ENCODE measurements at places on chromosomes 4 and X.

DNA sequence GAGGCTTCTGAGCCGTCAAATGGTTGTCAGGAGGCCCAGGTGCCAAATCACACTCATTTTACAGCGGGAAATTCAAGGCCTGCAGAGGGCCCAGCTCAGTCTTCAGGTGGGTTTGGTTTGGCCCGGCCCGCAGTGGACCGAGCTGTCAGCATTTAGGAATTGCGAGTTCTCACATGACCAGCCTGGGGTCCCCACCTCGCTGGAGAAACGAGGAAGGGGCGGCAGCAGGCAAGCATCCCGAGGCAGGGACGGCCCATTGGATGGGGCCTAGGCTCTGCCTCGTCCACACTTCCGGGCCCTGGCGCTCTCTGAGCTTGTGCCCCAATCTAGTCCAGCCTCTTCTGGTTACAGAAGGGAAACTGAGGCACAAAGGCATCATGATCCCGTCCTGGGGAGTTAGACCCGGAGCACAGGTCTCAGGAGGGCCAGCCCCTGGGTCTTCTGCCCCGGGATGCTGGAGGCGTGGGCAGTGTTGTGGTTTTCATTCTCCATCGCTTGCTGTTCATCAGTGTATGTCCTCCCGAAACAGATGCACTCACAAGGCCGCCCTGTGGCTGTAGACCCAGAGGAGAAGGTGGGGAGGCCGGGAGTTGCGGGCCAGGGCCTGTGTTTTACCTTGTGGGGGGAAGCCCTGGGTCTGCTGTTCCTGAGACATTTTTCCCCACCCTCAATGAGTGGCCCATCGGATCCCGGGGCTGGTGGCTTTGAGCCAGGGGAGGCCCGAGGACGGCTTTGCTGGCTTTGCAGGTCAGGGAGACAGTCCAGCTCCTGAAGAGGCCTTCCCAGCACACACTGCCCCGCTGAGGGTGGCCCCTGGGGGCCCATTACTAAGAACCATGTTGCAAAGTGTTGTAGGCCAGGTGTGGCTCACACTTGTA is 8.9 kb downstream of the PSAPL1 start:
- no peak for DNase-seq

- DNase-seq = no peak
These were observed 340.0 kb downstream of the FBXW7 start for GRCh38 chr4:152195888-152196287.

DNA sequence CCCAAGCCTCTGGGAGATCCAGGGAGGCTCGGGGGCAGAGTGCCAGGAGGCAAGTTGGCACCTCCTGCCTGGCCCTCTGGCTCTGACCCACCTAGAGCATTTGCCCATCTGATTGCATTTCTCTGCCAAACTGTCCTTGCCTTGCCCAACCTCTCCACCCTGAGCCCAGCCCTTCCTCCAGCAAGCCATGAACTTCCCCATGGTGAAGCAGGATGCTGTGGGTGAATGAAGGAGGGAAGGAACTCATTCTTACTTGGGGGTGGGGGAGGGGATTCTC is 9.3 kb upstream of the CNGA2 start:
- DNase-seq = no peak

DNA sequence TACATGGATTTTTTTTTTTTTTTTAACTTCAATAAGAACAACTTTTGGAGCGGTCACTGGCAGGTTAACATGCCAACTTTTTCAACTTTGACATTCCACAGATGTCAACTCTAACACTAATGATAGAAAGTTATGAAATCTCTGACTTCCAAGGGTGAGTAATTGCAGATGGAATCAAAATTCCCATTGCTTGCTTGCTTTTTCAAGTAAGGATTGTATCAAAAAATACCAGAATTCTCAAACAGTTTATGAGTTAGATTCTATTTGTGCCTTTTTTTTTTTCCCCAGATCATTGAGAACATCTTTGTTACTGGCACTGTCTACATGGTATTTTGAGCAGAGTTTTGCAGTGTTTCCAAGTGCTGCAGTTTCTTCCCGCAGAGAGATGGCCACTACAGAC is 50.3 kb upstream of the OTUD4 start:
- DNase-seq = no peak

DNA sequence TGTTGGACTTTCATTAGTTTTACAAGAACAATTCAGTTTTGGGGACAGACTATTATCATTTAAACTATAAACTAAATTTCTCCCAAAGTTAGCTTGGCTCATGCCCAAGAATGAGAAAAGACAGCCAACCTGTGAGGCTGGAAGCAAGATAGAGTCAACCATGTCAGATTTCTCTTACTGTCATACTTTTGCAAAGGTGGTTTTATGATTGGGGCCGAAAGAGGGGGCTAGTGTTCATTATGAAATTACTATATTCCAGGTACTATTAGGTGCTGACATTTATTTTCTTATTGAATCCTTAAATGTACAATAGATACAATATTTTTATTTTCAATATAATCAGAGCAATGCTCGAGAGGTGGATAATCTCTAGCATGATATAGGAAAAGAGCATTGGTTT is 30.6 kb downstream of the HERC6 start:
- DNase-seq = no peak

- DNase-seq = no peak
These were observed 1.6 kb upstream of the EXOC1 start for GRCh38 chr4:55851885-55852284.

GRCh38 chr4:139763672-139764071 is 98.1 kb downstream of the MGST2 start:
- DNase-seq = no peak

DNA sequence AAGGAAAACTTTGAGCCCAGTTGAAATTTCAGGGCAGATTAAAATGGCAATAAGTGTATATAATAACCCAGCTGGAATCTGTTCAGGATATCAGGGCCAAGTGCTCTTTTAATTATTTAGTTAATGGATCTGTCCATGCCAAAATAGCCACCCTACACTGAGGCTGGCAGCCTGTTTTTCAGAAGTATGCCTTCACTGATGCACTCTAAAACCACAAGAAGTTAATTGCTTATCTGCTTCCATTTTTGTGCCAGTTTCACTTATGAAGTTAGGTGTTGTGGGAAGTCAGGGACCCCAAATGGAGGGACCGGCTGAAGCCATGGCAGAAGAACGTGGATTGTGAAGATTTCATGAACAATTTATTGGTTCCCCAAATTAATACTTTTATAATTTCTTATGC is 960.3 kb downstream of the C4orf33 start:
- no peak for DNase-seq

DNA sequence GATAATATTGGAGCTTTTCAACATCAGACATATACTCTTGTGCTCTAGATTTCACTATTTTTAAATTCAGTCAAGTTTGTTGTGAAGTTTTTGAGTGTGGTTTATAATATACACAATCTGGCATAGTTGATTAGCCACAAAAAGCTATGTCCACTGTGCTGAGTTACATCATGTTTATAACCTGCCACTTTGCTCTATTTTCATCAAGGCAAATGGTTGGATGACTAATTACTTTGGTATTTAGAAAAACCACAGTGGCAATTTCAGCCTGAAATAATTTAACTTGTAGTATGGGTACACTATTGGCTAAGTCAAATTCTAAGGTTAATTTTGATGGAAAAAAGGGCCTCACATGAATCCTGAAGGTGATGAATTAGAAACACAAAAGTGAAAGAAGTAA is 262.6 kb downstream of the C4orf33 start:
- no peak for DNase-seq

DNA sequence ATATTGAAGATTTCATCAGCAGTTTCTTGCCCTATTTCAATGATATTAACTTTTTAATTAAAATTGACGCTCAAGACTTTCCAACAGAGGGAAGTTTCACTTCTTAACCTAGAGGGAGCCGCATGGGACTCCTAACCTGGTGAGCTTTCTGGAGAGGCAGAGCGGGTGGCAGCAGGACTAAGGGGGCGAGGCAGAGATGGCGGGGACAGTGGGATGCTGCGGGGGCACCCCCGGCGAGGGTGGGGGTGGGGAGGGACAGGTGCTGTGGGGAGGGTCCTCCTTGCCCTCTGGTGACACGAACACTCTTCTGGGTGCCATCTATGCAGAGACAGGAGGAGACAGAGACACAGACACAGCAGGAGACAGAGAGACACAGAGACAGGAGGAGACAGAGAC is 104.4 kb downstream of the ADRA2C start:
- no peak for DNase-seq

DNA sequence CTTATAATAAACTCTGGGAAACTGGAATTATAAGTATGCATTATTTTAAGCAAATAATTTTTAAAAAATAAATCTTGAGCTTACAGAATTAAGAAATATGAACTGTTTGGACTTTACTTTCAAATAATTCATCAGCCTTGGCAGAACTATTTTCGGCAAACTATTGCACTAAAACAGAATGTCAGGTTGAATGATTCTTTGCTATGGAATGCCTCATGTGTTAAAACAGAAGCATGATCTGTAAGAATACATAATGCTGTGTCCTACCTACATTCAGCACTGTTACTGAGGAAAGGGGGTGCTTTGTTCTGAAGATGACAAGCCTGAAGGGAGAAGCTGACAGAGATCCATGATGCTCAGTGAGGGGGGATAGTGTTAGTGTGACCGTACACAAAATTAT is 55.6 kb upstream of the EXOC1L start:
- no peak for DNase-seq

GRCh38 chr4:165982934-165983333 is 109.9 kb downstream of the TLL1 start:
- no peak for DNase-seq

DNA sequence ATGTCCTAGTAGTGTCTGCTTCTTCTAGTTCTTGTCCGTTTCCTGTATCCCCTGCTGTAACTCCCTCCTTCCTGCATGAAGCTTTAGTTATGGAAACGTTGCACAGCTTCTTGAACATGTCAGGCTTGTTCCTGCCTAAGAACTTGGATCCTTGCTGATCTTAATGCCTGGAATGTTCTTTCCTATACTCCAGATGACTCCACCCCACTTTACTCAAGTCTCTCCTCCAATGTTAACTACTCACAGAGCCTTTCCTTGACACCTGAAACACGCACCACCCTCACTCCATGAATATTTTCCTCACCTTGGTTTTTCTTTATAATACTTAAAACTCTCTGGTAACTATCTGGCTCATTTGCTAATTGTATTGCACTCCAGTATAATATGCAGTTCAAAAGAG is 19.4 kb downstream of the MAGEC3 start:
- DNase-seq = no peak

- DNase-seq = no peak
These were observed 1365.2 kb downstream of the STIM2 start for GRCh38 chr4:28225689-28226353.

DNA sequence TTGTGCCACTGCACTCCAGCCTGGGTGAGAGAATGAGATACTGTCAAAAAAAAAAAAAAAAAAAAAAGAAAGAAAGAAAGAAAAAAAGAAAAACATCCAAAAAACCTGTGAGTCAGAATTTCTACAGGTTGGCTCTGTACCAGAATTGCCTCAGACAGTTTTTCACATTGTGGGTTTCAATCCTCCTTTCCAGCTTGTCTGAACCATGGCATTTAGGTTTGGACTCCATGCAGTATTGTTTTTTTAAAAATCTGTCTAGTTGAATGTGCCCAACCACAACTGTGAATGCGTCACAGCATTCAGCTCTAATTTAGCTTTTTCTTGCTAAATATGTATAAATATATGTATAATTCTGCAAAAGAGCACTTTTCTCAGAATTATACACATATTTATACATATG is 31.4 kb upstream of the ARSH start:
- no peak for DNase-seq

GRCh38 chr4:7006411-7006810 is 36.8 kb upstream of the TADA2B start:
- no peak for DNase-seq

GRCh38 chr4:120446051-120446567 is 379.5 kb upstream of the MAD2L1 start:
- DNase-seq = no peak

GRCh38 chr4:84669201-84669600 is 86.3 kb downstream of the CDS1 start:
- DNase-seq = no peak

- no peak for DNase-seq
These were observed 60.7 kb downstream of the HPGD start for GRCh38 chr4:174461466-174462106.

DNA sequence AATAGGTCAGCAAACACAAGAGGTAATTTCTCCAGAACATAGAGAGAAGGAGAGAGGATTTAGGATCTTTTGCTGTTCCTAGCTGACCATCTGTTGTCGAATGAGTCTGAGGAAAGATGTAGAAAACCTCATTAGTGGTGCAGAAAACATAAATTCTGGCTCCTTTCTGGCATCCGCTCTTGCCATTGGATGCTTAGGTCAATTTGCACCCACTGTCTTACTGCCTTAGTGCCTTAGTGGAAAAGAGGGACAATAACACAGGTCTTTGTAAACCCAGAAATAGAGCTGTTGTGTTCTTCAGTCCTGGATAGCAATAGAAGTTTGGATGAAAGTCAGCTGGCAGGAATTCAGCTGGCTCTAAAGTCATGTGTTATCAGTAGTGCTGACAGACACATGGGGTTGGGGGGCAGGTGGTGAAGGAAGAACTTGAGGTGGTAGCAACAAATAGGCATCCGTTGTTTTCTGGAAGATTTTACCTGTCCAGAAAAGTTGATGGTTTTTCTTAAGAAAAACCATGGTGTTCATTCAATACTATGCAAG is 78.2 kb downstream of the GLRA2 start:
- DNase-seq = peak; percentile 66

DNA sequence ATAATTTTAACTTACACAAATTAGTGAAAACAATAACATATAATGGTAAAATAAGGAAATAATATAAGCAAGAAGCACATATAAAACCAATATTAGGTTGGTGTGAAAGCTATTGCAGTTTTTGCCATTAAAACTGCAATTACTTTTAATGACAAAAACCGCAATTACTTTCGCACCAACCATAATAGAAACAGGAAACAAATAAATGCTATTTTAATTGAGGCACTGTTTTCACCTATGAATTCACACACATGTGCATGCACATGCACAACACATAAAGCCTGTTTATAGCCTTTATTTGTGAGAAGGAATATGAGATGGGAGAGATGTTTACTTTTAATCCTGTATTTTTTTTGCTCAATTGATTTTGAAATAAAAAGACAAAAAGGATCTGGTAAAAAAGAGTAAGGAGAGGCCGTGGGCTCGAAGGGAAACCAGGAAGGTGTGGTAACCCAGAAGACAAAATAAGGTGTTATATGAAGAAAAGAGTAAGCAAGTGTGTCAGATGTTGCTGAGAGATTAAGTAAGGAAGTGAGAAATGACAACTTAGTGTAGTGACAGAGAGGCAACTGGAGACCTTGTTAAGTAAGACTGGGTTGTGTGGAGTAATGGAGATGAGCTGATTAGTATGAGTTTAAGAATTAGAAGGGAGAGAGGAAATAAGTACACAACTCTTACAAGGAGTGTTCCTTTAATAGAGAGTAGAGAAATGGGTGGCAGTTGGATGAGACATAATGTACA is 69.0 kb downstream of the KLHL13 start:
- DNase-seq = no peak

GRCh38 chrX:130267956-130268448 is 697 bp downstream of the ZNF280C start:
- DNase-seq = no peak
